ENCODE measurements at places on chromosomes 3 and 15.

DNA sequence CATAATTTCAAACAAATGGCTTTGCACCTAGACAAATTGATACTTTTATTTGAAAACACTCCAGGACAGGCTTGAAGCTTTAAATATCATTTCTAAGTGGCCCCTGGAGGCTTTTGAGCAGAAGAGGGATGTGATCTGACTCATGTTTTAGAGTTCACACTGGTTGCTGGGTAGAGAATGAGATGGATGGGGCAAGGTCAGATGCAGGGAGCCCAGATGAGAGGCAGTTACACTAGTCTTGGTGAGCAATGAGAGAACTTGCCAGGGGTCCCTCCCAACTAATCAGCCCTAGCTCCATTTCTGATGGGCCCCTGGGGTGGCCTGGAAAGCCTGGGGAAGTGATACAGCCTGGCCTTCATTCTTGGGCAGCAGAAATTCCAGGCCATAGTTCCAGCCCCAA, 190.4 kb downstream of the MEGF11 start:
- no peak for DNase-seq

DNA sequence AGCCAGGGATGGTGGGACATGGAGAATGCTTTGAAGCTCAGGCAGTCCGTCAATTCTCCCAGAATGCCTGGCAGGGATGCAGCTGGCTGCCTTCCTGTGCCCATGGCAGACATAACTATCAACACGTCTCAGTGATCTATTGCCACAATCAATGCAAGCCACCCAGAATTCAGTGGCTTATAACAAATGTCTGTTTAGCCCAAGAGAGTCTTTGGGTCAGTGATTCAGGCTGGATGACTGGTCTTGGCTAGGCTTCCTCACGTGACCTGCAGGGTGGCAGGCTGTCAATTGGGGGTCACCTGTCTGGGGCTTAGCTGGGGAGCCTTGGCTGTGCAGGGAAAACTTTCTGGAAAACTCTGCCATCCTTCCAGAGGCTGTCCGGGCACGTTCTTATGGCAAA, 213.1 kb upstream of the LRRFIP2 start:
- DNase-seq, result no peak

- peak; percentile 36 for DNase-seq
Measured at GRCh38 chr3:51024765-51025632, 350.3 kb downstream of the DOCK3 start.

GRCh38 chr3:76456322-76456721, 583.6 kb upstream of the ROBO2 start:
- no peak for DNase-seq

- no peak for DNase-seq
Measured at GRCh38 chr3:25191673-25192072, 236.4 kb upstream of the RARB start.

DNA sequence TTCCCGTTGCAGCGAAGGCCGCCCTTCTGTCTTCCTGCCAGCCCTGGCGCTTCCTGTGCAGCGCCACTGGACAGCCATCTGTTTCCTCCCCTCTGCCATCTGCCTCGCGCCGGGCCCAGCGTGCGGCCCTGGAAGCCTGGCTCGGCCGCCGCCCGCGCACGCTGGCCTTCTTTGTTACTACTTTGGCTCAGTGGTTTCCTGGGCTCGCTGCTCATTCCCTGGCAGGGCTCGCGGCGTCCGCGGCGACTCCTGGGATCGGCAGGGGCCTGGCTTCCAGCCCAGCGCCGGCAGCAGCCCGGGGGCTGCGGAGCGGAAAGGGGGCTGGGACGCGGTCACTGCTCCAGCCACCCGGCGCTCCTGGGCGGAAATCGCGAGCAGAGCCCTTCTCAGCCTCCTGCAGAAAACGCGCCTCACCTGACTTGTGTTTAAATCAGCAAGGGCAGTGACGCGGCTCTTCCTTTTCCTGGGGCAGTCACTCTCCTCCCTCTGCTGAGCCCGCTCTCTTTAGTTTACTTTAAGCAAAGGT, 10.0 kb downstream of the CMTM7 start:
- peak; percentile 44 for DNase-seq

- no peak for DNase-seq
Measured at GRCh38 chr3:170278627-170279026, 56.4 kb downstream of the PRKCI start.

DNA sequence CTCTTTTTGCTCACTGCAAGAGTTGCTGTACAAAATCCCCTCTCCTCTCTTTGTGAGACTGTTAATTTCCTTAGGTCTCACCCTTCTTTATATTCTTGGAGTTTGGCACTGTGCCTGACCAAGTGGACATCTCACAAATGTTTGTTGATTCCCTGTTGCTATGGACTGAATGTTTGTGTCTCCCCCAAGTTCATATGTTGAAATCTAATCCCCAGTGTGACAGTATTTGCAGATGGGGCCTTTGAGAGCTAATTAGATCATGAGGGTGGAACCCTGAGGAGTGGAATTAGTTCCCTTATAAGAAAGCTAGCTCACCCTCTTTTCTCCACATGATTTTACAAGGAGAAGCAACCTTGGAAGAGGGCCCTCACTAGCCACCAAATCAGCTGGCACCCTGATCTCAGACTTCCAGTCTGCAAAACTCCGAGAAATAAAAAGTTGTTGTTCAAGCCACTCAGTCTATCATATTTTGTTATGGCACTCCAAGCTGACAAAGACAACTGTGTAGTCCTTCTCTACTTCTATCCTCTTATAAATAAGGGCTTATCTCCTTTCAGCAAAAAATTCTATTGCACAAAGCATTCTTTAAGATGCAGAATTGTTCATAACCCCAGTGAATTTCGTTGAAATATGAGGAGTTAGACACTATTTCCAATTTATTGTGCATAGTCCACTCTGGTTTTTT, 65.5 kb upstream of the NPHP3 start:
- no peak for DNase-seq

DNA sequence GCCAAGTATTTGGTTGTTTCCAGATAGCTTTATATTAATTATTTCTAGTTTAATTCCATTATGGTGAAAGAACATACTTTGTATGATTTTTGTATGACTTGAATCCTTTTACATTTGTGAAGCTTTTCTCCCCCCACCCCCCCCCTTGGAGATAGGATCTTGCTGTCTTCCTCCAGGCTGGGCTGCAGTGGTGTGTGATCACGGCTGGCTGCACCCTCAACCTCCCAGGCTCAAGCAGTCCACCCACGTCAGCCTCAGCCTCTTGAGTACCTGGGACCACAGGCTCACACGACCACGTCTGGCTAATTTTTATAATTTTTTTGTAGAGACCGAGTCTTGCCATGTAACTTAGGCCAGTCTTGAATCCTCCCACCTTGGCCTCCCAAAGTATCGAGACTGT, 29.5 kb downstream of the ARL8B start:
- DNase-seq, result no peak

- DNase-seq, result no peak
Measured at GRCh38 chr15:67109141-67110034, 44.0 kb downstream of the SMAD3 start.

DNA sequence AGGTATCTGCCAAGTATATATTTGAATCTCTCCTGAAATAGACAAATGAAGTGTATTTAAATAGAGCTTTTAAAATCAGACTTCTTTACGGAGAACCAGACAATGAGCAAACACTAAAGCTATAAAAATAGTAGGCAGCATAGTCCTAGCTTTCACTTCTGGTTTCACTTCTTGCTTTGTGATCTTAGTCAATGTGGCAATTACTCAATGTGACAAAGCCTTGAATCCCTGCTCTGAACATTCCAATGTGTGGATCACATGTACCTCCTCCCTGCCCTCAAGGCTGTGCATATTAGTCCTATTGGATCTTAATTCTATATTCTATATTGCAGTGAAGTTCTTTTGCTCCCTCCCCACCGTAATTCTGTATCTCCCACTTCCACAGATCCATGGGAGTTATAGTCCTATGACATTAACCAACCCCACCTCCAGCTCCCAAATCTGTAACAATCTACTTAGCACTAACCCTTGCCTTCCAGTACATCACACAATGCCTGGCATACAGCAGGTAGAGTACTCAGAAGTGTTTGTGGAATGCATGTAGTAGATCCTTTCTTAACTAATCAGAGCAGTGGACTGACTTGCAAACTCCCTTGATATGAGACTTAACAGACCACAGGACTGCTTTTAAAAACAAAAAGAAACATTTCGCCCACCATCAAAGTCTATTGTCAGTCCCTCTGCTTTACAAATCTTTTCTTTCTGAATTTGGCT, 24.3 kb upstream of the CP start:
- DNase-seq, result no peak

DNA sequence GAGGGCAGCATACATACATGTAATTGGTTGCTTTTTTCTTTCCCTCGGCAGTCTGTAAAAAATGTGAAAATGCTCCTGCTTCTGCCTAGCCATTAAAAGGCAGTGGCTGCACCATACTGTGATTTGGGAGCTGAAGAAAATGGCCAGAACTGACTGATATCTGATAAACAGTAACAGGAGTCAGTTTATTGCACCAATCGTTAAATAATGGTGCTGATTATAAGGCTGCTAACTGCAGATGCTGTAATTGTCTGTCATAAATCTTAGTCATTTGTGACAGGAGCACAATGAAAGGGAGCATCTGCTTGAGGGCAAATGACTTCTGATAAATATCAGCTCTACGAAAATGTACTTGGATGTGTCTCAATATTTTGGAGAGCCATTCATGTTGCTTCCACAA, 263.1 kb upstream of the DNAJC19 start:
- no peak for DNase-seq

DNA sequence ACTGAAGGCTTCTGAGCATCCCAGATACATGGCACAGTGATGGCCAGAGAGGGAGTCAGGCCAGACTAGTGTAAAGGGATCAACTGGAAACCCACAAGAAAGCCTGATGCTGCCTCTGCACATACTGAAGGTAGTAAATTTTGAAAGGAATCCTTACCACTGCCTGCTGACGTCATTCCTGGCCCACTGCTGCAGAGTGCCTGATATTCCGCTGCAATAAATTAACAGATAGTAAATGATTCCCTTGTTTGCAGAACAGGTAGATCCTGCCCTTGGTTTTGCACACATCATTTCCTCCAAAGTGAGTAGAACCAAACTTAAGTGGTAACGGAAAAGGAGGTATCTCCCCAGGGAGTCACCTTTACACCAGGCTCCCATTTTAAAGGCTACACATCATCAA, 146.7 kb downstream of the FBN1 start:
- no peak for DNase-seq

GRCh38 chr15:62119227-62119864, 45.7 kb downstream of the C2CD4B start:
- peak; percentile 9 for DNase-seq

- no peak for DNase-seq
Measured at GRCh38 chr3:12705981-12706380, 42.1 kb upstream of the RAF1 start.

DNA sequence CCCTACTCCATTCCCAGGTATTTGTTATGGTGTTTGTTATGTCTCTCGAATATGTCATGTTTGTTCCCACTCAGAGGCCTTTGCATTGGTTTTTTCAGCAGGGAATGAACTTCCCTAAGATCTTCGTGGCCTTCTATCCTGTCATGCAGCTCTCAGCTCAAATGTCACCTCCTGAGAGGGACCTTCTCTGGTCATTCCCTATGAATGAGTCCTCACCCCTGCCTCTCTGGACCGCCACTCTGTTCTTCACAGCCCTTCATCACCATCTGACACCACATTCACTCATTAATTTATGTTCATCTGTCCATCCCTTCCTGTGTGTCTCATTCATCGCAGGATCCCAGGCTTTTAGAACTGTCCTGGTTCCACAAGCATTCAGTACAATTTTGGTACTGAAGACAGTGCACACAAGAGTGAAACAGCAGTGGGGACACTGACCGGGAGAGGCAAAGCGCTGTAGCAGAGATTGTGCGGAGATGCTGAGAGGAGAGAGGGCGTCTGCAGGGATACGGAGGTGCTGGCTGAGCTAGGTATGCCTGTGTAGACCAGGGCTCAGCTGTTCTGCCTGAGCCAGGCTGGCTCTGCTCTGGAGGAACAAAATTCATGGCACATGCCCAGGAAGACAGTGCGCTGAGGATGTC, 132.3 kb downstream of the CHCHD6 start:
- no peak for DNase-seq

- no peak for DNase-seq
Measured at GRCh38 chr3:102174312-102174712, 260.5 kb upstream of the ZPLD1 start.

DNA sequence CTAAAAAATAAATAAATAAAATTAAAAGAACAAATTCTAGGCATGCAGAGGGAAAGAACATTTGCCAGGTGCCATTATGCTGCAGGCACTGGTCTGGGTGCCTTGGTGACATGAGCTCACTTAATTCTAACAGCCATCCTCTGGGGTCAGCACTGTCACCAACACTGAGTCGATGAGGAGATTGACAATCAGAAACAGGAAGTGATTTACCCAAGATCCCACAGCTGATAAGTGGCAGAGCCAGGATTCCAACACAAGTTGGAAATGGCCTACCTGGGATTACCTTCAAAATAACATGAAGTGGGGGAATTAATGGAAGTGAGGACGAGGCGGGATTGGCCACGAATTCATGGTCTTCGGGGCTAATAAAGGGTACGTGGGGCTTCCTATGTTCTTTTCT, 3.6 kb downstream of the PLIN1 start:
- DNase-seq, result no peak

GRCh38 chr3:152096280-152096906, 172.3 kb upstream of the MBNL1 start:
- DNase-seq, result no peak

GRCh38 chr3:53726643-53727042, 119.6 kb downstream of the CHDH start:
- DNase-seq, result no peak

DNA sequence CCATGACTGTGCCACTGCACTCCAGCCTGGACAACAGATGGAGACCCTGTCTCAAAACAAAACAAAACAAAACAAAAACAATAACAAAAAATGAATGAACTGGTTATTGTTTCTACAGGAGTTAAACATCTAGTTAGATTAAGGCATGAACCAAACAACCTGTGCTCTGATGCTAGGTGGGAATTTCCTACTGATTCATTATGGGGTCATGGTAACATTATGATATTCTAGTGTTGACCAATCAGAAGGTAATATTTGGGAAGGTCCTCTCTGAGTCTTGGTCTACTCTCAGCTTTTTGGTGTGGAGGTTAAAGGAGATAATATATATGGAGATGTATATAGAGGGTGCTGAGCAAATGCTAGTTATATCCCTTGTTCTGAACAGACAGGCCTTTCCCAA, 37.6 kb downstream of the MCF2L2 start:
- DNase-seq, result no peak

GRCh38 chr3:177250151-177250550, 52.9 kb upstream of the TBL1XR1 start:
- DNase-seq, result no peak

DNA sequence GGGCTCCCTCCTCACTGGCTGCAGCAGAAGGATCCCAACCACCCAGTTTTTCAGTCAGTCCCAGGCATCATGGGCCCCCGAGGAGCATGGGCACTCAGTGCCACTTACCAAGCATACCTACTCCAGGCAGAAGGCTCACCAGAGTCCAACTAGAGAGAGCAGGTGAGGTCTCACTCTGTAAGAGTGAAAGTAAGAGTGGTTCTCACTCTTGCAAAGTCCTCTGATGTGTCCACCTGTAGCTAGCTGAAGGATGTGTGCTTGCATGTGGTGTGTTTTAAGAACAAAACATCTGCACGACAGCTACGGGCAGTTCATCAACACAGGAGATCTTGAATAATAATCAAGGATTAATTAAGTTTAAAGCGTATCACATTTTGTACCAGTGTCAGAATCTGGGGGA, 49.7 kb downstream of the CCK start:
- no peak for DNase-seq
